ENCODE measurements at places on chromosomes 2 and 18. TPM values are rescaled to one million over a fixed set of nuclear protein-coding genes. Genes with fewer than 3 reads are reported as not detected.

DNA sequence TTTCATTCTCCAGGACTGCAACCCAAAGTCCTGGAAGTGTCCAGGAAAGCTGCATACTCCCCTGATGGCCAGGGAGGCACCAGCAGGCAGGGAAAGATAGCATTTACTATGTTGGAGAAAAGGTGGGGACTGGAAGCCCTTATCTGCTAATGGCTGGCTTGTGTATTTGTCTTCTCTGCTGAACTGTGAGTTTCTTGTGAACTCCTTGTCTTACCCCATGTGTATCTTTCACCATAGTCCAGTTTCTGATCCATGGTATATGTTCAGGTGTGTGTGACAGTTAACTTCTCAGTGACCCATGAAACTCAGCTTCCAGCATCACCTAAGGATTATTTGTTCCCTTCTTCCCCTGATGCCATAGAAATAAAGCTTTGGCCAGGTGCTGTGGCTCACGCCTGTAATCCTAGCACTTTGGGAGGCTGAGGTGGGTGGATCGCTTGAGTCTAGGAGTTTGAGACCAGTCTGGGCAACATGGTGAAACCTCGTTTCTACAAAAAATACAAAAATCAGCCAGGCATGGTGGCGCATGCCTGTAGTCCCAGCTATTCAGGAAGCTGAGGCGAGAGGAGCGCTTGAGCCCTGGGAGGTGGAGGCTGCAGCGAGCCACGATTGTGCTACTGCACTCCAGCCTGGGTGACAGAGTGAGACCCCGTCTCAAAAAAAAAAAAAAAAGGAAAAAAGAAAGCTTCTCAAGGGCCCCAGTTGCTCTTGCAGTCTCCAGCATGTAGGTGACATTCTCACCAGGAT lies 112.8 kb upstream of the MAP4K3 start:
- H3K4me3 ChIP-seq: no peak overlapping the region
- H3K36me3 ChIP-seq: no peaks in the 10 kb centered on the region
- peaks cover 18% of the 10 kb centered on the region for H3K4me1 ChIP-seq
- DNase-seq: no peak

- no peak overlapping the region for H3K4me3 ChIP-seq
- H3K27ac ChIP-seq: no peak overlapping the region
- no peak for DNase-seq
- peaks cover 3% of the 10 kb centered on the region for H3K4me1 ChIP-seq
- H3K27me3 ChIP-seq: no peaks in the 10 kb centered on the region
Measured at GRCh38 chr2:97736185-97736584, 22.8 kb downstream of the ZAP70 start.

GRCh38 chr18:48359626-48360025 lies 49.6 kb downstream of the ZBTB7C start:
- H3K36me3 ChIP-seq: no peaks in the 10 kb centered on the region
- H3K27me3 ChIP-seq: no peaks in the 10 kb centered on the region
- no peak for DNase-seq
- H3K4me1 ChIP-seq: no peaks in the 10 kb centered on the region

GRCh38 chr2:39228413-39229209 lies 15.2 kb downstream of the CDKL4 start:
- no peak overlapping the region for H3K4me3 ChIP-seq
- no peaks in the 10 kb centered on the region for H3K27me3 ChIP-seq
- no peak overlapping the region for H3K27ac ChIP-seq
- no peaks in the 10 kb centered on the region for H3K36me3 ChIP-seq
- no peaks in the 10 kb centered on the region for H3K4me1 ChIP-seq

DNA sequence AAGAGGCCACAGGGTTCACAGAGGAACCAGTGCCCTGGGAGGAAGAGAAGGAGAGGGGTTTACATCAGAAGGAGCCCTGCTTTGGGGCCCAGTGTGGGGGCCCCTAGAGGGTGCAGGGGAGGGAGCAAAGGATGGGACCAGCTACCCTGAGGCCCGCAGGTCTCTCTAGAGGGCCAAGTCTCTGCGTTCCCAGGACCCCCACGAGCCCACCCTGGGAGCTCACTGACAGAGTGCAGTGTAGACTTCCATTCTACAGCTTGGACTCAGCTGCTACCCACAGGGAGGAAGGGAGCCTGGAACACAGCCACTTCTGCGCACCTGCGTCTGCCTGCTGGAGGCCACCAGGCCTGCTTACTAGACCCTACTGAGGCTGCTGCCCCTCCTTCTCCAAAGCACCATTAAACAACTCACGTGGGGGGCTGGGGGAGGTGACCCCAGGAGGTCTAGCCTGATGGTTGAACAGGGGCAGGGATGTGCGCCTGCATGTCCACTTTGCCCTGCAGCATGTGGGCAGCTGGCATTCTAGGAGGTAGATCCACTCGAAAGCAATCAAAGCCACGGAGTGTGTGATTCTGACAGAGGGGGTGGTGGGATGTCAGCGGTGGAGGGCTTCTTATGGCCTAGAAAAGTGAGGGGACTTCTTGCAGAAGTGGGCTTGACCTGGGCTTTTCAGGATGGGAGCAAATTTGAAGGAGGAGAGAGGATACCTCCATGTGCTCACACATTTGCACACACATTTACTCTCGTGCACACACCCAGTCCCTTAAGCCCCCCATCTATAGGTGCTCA lies 90.2 kb downstream of the ZFP36L2 start:
- peaks cover under 1% of the 10 kb centered on the region for H3K4me1 ChIP-seq
- no peak for DNase-seq
- no peaks in the 10 kb centered on the region for H3K36me3 ChIP-seq
- no peaks in the 10 kb centered on the region for H3K27me3 ChIP-seq
- no peak overlapping the region for H3K27ac ChIP-seq
- H3K4me3 ChIP-seq: no peak overlapping the region

GRCh38 chr2:187586011-187586641 lies 31.9 kb upstream of the TFPI start:
- no peak overlapping the region for H3K27ac ChIP-seq
- no peak overlapping the region for H3K4me3 ChIP-seq
- H3K4me1 ChIP-seq: peaks cover 2% of the 10 kb centered on the region
- DNase-seq: no peak
- no peaks in the 10 kb centered on the region for H3K36me3 ChIP-seq

- H3K36me3 ChIP-seq: no peaks in the 10 kb centered on the region
- H3K27me3 ChIP-seq: no peaks in the 10 kb centered on the region
Measured at GRCh38 chr2:6939071-6939470, 21.9 kb downstream of the RNF144A start.

CRYGC gene
- total RNA-seq: not detected

AOX1 gene
- 0.57 TPM for total RNA-seq

NT5DC4 gene
- total RNA-seq: not detected

SESTD1 gene
- 24.5 TPM for total RNA-seq

PELI1 gene
- total RNA-seq: 48.4 TPM

ALPG gene
- total RNA-seq: not detected

ATP6V1C2 gene
- 0.23 TPM for total RNA-seq

ARHGEF4 gene
- not detected for total RNA-seq

Data from SJCRH30 (cell line).